ENCODE measurements at places on chromosomes 6 and 20. TPM values are rescaled to one million over a fixed set of nuclear protein-coding genes. Genes with fewer than 3 reads are reported as not detected.
A peak's percentile ranks its signal among the peaks of the same experiment; 100 is the strongest.

Gene LZTS3
- 0.62 TPM for total RNA-seq

Gene LY86
- 12.2 TPM for total RNA-seq

Gene ATAT1
- total RNA-seq = 9.7 TPM

Gene MCM3
- 190 TPM for total RNA-seq

Gene MICB
- total RNA-seq = 54.2 TPM

Gene MOG
- not detected for total RNA-seq

Gene DAAM2
- not detected for total RNA-seq

DNA sequence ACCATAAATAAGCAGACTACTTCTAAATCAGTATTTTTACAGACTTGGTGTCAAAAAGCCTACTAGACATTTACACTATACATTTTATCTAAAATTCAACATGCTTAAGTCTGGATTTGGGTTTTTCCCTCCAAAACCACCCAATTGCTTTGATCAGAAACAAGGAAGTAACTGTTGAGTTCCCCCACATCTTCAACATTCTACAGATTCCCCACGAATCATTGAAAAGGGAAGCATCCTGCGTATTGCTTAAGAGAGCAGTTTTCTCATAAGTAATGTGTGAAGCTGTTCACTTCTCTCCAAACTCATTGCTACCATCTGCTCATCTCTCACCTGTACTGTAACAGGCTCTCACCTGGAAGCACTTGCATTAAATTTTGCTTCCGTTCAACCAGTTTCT, 36.4 kb upstream of the RNF144B start:
- DNase-seq = no peak

DNA sequence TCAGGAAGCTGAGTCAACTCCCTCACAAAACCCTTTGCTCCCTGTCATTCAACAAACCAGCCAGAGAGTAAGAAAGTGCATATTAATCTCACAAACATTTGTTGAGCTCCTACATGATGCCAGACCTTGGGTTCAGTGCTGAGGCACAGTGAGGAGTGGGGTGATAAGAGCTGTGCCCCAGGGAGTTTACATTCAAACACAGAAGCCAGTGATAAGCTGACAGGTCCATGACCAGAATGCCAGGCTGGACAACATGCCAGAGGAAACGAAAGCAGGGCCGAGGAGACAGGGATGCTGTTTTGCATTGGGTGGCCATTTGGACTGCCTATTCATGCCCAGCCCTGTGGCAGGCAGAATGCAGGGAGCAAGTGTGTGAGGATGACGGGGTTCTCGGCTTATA, 76.7 kb downstream of the LRFN2 start:
- DNase-seq = no peak

- DNase-seq = no peak
Observed at GRCh38 chr6:36605560-36606391, 11.6 kb downstream of the SRSF3 start.

GRCh38 chr6:105094133-105094640, 85.6 kb downstream of the POPDC3 start:
- no peak for DNase-seq

GRCh38 chr6:83153883-83154521, 39.1 kb downstream of the PGM3 start:
- DNase-seq = no peak

GRCh38 chr6:39882531-39882899, 51.7 kb downstream of the MOCS1 start:
- DNase-seq = no peak

DNA sequence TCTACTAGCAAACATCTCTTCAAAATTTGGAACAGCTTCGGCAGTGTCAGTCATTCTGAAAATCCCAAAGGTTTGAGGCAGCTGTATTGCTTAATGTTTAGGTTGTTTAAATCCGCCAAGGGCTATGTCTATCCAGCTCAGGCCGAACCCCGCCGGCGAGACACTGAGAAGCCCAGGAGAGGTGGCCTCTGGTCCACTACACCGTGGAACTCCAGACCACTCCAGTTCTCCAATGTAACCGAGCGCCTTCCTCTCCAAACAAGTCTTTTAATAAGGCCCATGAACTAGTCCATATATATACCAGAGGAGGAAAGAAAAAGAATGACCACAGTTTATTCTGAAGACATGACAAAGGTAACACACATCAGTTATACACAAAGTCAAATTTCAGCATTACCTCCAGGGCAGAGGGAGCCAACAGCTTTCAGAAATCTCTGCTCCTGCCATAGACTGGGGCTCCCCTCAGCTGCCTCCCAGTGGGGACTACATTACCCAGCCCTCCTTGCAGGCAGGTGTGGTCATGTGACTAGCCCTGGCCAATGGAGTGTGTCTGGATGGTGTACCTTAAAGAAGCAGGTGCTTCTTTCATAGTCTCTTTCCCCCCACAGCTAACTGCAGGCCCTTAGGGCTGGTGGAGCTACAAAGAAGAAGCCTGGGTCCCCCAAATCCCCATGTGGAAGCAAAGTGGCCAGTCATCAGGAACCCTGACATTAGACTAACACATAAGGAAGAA, at the start of gene RAMACL:
RAMACL (minus strand) TSS at position 255 of the 733 bp plus-strand sequence; CDS start at position 54, 201 bp downstream.
- peak; percentile 52 for DNase-seq
